Foreskin fibroblast (primary cell): ENCODE measurements at places on chromosomes 1 and 21.
A peak's percentile ranks its signal among the peaks of the same experiment; 100 is the strongest.

DNA sequence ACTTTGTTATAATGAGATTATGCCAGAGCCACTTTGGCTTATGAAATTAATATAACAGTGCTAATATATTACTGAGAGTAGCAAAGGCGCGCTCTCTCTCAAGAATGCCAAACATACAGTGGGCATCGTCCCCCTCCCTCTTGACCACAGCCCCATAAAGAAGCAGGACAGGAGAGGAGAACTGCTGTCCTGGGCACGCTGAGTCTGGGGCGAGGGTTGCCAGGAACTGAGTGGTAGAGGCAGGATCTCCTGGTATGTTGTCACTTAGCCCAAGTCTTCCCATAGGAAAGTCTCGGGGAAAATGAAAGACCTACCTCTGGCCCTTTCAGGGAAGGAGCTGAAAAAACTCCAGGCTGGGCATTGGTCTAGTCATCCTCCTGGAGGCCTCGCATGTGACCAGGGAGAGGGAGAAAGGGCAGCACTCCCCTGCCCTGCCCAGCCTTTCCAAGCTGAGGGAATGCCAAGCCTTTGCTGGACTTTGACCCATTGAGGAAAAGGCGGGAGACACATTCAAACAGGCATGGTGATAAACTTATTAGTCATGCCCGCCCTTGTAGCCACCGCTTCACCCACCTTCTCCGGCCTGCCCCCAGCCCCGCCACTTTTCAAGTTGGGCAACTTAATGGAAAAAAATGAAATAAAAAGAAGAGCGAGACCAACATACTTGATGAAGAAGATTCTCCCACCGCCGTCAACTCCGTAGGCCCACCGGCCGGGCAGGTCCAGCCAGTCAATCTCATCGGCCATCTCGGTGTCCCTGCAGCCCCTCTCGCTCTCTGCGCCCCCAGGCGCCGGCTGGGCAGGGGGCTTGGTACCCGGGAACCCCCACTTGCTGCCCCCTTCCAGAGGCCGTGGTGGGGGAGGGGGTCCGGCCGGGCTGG is 17.4 kb upstream of the PLEKHA6 start:
- DNase-seq = no peak

- no peak for DNase-seq
These were observed 26.6 kb downstream of the SLX9 start for GRCh38 chr21:44966135-44967081.

GRCh38 chr1:199646761-199647160 is 380.7 kb upstream of the NR5A2 start:
- peak; percentile 14 for DNase-seq

GRCh38 chr1:10720635-10721034 is 75.8 kb downstream of the CASZ1 start:
- DNase-seq = no peak

DNA sequence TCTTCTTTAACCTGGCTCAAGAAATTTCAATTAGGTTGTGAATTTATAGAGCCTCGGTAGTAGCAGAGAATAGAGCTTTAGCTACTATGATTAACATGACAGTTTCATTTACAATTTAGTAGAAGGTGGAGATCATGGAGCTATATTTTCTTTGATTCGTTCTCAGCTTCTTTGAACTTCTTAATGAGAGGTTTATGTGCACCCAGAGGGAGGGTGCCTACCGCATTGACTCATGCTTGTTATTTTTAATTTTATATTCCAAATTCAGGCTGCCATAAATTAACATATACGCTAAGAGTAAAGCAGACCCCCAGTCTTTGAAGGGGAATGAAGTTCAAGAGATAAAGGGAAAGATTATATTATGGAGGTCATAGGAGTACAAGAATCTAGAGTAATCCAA is 24.4 kb downstream of the SYT14 start:
- no peak for DNase-seq

GRCh38 chr1:74193908-74194307 is 4.1 kb downstream of the LRRIQ3 start:
- peak; percentile 23 for DNase-seq

DNA sequence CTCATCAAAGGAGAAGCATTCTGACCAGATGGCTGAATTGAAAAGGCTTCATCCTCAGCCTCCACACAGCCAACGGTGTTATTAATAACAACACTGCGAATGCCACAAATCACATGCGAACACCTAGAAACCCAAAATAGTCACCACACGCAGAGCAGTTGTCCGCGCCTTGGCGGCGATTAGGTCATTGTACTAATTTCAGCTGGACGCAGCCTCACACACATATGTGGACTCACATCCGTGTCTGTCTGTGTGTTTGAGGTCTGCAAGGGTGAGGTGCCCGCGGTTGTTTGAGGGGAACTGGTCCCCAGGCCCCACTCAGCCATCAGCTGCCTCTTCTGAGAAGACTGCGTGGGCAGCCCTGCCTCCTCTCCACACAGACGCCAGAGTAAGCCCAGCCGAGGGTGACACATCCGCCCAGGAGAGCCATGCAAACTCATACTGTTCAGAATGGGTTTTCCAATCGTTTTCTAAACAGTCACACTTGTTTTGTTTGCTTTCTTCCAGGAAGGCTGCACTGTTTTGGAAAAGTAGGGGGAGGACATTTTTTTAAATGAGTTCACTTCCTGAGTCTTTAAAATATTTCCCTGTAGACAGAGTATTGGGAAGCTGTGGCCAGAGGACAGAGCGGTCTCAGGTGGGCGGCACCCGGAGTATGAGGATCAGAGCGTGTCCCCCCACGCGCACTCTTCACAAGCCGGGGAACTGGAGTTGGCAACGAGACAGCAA is 53.4 kb downstream of the TOMM20 start:
- peak; percentile 90 for DNase-seq

- DNase-seq = peak; percentile 4
These were observed 44.3 kb downstream of the GPATCH2 start for GRCh38 chr1:217586586-217586985.

- DNase-seq = no peak
These were observed 55.3 kb upstream of the PUM1 start for GRCh38 chr1:31120783-31121180.

- DNase-seq = peak; percentile 9
These were observed 9.5 kb downstream of the SIPA1L2 start for GRCh38 chr1:232620356-232620969.

DNA sequence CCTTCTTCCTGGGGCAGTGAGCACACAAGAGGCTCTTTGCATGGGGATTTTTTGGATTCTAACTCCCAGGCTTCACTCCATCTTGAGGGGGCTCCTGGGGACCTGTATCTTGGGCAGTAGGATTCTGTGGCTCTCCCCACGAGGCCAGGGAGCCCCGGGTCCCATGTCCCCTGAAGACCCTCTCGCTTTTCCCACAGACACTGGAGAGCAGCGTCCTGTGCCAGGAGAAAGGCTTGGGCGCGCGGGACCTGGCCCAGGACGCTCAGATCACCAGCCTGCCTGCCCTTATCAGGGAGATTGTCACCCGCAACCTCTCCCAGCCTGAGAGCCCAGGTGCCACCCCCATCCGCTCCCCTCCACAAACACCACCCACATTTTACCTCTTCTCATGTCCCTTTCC is 735 bp downstream of the CROCC start:
- no peak for DNase-seq

- no peak for DNase-seq
These were observed 46.8 kb downstream of the TYW3 start for GRCh38 chr1:74779750-74780149.

- DNase-seq = peak; percentile 88
These were observed 8.1 kb upstream of the POFUT2 start for GRCh38 chr21:45295576-45296365.

DNA sequence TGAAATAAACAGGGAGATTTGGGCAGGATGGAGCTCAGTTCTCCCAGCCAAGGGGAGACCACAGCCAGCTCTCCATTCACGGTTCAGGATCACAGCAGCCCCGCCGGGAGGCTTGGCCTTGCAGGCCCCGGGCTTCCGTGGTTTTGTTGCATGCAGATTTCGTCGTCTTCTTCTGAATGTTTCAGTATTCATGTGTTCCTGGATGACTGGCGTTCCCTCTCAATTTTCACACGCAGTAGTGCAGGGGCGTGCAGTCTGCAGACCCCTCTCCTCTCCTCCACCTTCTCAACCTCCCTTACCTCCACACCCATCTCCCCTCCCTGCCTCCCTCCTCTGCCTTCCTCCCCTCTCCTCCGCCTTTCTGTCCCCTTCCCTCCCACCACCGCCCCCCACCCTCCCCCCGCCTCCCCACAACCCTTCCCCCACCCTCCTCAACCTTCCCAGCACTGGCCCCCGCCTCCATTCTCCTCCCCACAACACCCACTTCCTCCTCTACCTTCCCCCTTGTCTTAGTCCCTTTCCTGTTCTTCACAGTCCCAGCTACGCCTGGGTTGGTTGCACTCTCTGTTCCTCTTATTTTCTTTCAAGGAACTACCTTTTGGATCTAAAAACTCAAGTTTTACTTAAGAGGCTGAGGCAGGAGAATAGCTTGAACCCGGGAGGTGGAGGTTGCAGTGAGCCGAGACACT is 8.4 kb upstream of the SLC19A1 start:
- DNase-seq = peak; percentile 16
